Uterus (tissue), 4 donors: ENCODE measurements at places on chromosomes 4 and X.

- no peak overlapping the region for H3K27ac ChIP-seq
- H3K36me3 ChIP-seq = no peaks in the 10 kb centered on the region
- no peaks in the 10 kb centered on the region for H3K4me1 ChIP-seq
Measured at GRCh38 chrX:136866337-136867095, 14.0 kb downstream of the RBMX start.

- no peak overlapping the region for H3K27ac ChIP-seq
- no peak overlapping the region for H3K4me3 ChIP-seq
Measured at GRCh38 chr4:77220828-77221613, 64.0 kb downstream of the CCNG2 start.

GRCh38 chrX:69932323-69932722 is 117.4 kb downstream of the AWAT2 start:
- H3K4me3 ChIP-seq = no peak overlapping the region
- H3K27me3 ChIP-seq = no peaks in the 10 kb centered on the region
- DNase-seq = no peak
- no peaks in the 10 kb centered on the region for H3K36me3 ChIP-seq

DNA sequence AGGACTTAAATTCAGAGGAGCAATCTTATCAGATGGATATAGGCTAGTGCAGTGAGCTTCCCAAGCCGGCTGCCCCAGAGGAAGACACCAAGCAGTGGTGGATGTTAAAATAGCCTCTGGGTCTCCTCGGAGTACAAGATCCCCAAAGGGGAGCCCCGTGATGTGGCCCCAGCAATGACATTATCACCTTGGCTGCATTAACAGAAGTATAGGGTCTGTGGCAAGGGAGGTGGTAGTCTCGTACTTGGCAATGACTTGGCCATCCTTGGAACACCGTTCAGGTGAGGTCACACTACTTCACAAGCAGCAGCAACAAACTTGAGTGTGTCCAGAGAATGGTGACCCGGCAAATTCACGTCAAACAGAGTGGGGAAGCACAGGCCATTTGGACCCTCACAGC is 67.8 kb downstream of the PSAPL1 start:
- no peaks in the 10 kb centered on the region for H3K27me3 ChIP-seq
- DNase-seq = no peak
- H3K27ac ChIP-seq = no peak overlapping the region
- no peak overlapping the region for H3K4me3 ChIP-seq

- no peaks in the 10 kb centered on the region for H3K36me3 ChIP-seq
- no peak for DNase-seq
- H3K27ac ChIP-seq = no peak overlapping the region
Measured at GRCh38 chr4:78345237-78345636, 206.3 kb upstream of the ANXA3 start.

- H3K27me3 ChIP-seq = no peaks in the 10 kb centered on the region
- DNase-seq = no peak
- no peak overlapping the region for H3K27ac ChIP-seq
- H3K36me3 ChIP-seq = no peaks in the 10 kb centered on the region
- no peaks in the 10 kb centered on the region for H3K4me1 ChIP-seq
Measured at GRCh38 chrX:119981286-119982070, 37.9 kb upstream of the NKAP start.

DNA sequence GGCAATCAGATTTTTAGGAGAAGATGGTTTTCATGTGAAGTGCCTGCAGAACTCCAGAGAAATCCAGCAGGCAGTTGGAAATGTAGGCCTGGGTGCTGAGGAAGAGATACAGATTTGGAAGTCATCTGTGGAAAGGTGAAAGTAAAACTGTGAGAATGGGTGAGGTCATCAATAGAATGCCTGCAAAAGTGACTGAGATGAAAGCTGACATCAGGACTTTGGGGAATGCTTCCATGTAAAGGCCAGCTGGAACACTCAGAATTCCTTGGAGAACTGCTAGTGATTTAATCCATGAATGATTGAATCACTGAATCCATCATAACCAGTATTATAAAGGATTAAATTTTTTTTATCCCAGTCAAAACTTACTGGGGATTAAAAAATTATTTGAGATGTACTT is 124.5 kb upstream of the GIMD1 start:
- no peaks in the 10 kb centered on the region for H3K36me3 ChIP-seq
- H3K4me1 ChIP-seq = no peaks in the 10 kb centered on the region
- no peaks in the 10 kb centered on the region for H3K27me3 ChIP-seq
- DNase-seq = no peak
- H3K4me3 ChIP-seq = no peak overlapping the region

DNA sequence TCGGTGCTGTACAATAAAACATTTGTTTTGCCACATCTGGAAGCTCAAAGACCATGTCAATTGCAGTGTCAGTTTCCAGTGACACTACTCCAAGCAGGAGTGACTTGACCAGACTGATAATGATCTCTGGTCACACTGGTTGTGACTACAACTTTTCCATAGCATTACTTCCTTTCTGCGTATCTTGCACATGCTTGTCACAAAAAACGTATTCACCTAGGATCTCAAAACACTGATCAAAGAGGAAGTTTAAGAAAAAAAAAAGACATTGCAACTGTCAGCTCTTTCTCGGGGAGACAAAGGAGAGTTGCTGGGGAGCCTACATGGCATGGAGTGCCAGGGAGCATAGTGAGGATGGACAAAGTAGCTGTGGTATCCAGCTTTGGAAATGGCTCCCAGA is 60.6 kb downstream of the OPHN1 start:
- DNase-seq = no peak
- no peaks in the 10 kb centered on the region for H3K36me3 ChIP-seq
- no peaks in the 10 kb centered on the region for H3K4me1 ChIP-seq
- no peaks in the 10 kb centered on the region for H3K27me3 ChIP-seq
- no peak overlapping the region for H3K4me3 ChIP-seq

GRCh38 chrX:111402344-111402743 is 9.6 kb downstream of the DCX start:
- no peaks in the 10 kb centered on the region for H3K4me1 ChIP-seq
- no peaks in the 10 kb centered on the region for H3K36me3 ChIP-seq
- peaks cover 4% of the 10 kb centered on the region for H3K27me3 ChIP-seq
- H3K27ac ChIP-seq = no peak overlapping the region

DNA sequence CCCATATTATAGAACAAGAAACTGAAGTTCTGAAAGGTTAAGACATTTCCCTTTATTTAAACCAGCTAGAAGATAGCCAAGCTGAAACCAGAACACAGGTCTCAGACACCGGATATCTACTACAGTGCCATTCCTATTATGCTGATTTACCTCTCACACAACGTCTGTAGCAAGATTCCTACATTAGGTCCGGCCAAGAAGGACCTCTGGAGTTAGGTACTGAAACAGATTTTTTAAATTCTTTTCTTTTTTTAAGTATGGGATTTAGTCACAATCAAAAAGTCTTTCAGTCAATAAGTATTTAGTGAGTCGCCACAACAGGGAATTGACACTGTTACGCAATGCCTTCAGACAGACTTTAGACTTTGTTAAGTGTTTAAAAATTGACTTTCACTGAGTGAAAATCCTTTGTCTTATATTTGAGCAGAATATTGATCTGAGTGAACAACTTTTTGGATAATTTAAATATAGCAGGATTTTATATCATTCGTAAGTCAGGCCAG is 26.5 kb upstream of the SPANXN4 start:
- no peaks in the 10 kb centered on the region for H3K4me1 ChIP-seq
- no peaks in the 10 kb centered on the region for H3K27me3 ChIP-seq
- H3K4me3 ChIP-seq = no peak overlapping the region
- H3K27ac ChIP-seq = no peak overlapping the region
- no peak for DNase-seq
- no peaks in the 10 kb centered on the region for H3K36me3 ChIP-seq

- H3K4me1 ChIP-seq = peaks cover 9% of the 10 kb centered on the region
- no peak for DNase-seq
- H3K27ac ChIP-seq = no peak overlapping the region
- H3K4me3 ChIP-seq = no peak overlapping the region
Measured at GRCh38 chr4:145731028-145731427, 51.1 kb downstream of the C4orf51 start.

DNA sequence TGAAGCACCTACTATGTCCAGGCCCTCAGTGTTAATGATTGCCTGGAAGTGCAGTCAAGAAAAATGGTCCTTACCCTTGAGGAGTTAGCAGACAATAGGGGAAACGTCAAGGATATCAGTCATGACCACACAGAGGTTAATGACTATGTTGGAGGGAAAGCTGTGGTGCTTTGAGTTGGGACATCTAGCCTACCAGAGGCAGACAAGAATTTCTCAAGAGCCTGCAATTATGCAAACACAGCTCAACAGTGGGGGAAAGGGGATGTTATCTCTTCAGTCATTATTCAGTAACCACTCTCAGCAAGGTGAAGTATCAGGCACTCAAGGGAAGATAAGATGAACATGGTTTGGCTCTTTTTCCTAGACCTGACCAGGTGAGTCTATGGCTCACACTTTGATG is 7.0 kb upstream of the FGFBP1 start:
- H3K27ac ChIP-seq = no peak overlapping the region
- no peaks in the 10 kb centered on the region for H3K36me3 ChIP-seq
- H3K27me3 ChIP-seq = no peaks in the 10 kb centered on the region
- no peak for DNase-seq

DNA sequence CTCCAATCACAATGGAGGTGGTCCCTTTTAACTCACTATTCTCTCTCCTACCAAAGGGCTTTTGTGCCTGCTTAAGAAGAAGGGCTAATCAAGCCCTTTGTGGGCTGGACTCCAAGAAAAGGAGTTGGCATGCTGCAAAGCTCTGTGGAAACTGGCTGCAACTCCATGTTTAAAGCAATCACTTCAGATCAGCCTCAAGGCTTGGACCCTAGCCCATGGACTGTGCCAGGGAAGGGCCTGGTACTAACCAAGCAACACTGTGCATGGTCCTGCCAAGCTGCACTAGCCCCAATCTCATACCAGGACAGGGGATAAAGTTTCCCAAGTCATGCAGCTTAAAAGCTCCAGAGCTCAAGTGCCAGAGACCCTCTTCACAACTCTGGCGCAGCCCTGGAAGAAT is 86.7 kb downstream of the ATP8A1 start:
- H3K36me3 ChIP-seq = no peaks in the 10 kb centered on the region
- no peak overlapping the region for H3K27ac ChIP-seq
- H3K4me1 ChIP-seq = no peaks in the 10 kb centered on the region
- H3K4me3 ChIP-seq = no peak overlapping the region

GRCh38 chrX:9149501-9150245 is 115.7 kb upstream of the FAM9B start:
- no peak for DNase-seq
- H3K4me3 ChIP-seq = no peak overlapping the region
- H3K4me1 ChIP-seq = peaks cover 4% of the 10 kb centered on the region
- H3K36me3 ChIP-seq = no peaks in the 10 kb centered on the region
- no peaks in the 10 kb centered on the region for H3K27me3 ChIP-seq

- no peak overlapping the region for H3K4me3 ChIP-seq
- H3K4me1 ChIP-seq = no peaks in the 10 kb centered on the region
- no peak overlapping the region for H3K27ac ChIP-seq
- no peaks in the 10 kb centered on the region for H3K36me3 ChIP-seq
Measured at GRCh38 chr4:125590158-125590557, 275.4 kb downstream of the FAT4 start.

GRCh38 chr4:129968366-129968765 is 872.4 kb downstream of the C4orf33 start:
- H3K36me3 ChIP-seq = no peaks in the 10 kb centered on the region
- H3K4me3 ChIP-seq = no peak overlapping the region
- no peaks in the 10 kb centered on the region for H3K27me3 ChIP-seq
- H3K27ac ChIP-seq = no peak overlapping the region
- H3K4me1 ChIP-seq = no peaks in the 10 kb centered on the region

DNA sequence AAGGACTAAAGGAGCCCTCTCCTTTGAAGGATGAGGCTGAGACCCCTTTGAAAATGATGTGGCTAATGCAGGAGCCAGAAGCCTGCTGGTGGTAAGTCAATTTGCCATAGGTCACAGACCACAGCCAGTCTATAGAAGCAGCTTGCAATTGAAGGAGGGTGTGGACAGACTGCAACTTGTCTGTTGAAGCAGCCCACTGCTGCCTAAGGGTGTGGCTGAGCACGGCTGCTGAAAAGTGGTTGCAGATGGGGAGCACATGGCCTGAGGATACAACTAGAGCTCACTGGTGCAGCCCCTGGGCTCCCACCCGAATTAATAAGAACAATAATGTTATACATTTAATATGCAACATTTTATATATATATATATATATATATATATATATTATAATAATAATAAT is 11.4 kb upstream of the EXOC1L start:
- no peak overlapping the region for H3K4me3 ChIP-seq
- no peaks in the 10 kb centered on the region for H3K4me1 ChIP-seq
- no peaks in the 10 kb centered on the region for H3K27me3 ChIP-seq
- no peaks in the 10 kb centered on the region for H3K36me3 ChIP-seq

DNA sequence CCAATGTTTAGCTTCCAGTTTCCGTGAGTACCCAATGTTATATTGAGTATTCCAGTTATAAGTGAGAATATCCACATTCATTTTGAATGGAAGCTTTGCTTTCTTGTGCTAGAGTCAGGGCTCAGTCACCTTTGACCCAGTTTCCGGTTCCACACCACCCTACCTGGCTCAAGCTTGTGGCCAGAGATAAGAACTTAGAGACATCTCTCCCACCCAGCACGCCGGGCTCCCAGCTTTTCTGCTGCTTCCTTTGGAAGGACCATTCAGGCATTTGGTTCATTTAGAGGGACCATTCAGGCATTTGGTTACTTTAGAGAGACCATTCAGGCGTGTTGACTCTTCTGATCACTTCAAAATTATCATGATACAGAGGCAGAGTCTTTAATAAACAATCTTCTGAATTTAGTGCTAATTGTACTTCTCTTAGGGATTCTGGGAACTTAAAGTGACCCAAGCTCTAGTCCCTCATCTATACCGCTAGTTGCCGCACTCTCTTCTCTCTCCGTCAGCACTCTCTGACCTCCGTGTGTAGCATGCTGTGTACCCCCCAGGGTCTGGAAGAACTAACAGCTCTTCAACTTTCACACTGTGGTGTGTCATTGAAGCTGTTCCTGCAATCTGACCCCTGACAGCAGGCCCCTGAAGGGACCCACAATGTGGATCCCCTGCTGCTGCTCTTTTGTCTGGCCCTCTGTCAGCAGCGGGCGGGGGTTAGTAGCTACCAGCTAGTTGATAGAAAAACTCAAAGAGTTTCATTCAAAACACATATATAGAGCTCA is 943.1 kb downstream of the ARAP2 start:
- H3K27ac ChIP-seq = no peak overlapping the region
- DNase-seq = no peak
- H3K36me3 ChIP-seq = no peaks in the 10 kb centered on the region
- H3K27me3 ChIP-seq = no peaks in the 10 kb centered on the region

GRCh38 chr4:152374606-152375285 is 161.1 kb downstream of the FBXW7 start:
- H3K27ac ChIP-seq = no peak overlapping the region
- no peaks in the 10 kb centered on the region for H3K4me1 ChIP-seq
- H3K27me3 ChIP-seq = no peaks in the 10 kb centered on the region
- H3K4me3 ChIP-seq = no peak overlapping the region
- DNase-seq = no peak
- H3K36me3 ChIP-seq = no peaks in the 10 kb centered on the region

- H3K4me3 ChIP-seq = no peak overlapping the region
- no peak for DNase-seq
- no peak overlapping the region for H3K27ac ChIP-seq
- no peaks in the 10 kb centered on the region for H3K36me3 ChIP-seq
Measured at GRCh38 chr4:36054694-36055422, 189.5 kb downstream of the ARAP2 start.

GRCh38 chr4:74311696-74312313 is 3.5 kb downstream of the EPGN start:
- no peaks in the 10 kb centered on the region for H3K36me3 ChIP-seq
- H3K27ac ChIP-seq = no peak overlapping the region
- H3K27me3 ChIP-seq = no peaks in the 10 kb centered on the region

- H3K27ac ChIP-seq = peak overlapping the region; percentile 38
- no peaks in the 10 kb centered on the region for H3K4me1 ChIP-seq
- H3K27me3 ChIP-seq = no peaks in the 10 kb centered on the region
- DNase-seq = no peak
- H3K4me3 ChIP-seq = no peak overlapping the region
- H3K36me3 ChIP-seq = no peaks in the 10 kb centered on the region
Measured at GRCh38 chr4:153546280-153546679, 80.1 kb downstream of the TMEM131L start.
